ENCODE measurements at places on chromosomes 12 and 14.
A peak's percentile ranks its signal among the peaks of the same experiment; 100 is the strongest.

GRCh38 chr12:62873826-62874448 is 61.0 kb downstream of the PPM1H start:
- DNase-seq = no peak

DNA sequence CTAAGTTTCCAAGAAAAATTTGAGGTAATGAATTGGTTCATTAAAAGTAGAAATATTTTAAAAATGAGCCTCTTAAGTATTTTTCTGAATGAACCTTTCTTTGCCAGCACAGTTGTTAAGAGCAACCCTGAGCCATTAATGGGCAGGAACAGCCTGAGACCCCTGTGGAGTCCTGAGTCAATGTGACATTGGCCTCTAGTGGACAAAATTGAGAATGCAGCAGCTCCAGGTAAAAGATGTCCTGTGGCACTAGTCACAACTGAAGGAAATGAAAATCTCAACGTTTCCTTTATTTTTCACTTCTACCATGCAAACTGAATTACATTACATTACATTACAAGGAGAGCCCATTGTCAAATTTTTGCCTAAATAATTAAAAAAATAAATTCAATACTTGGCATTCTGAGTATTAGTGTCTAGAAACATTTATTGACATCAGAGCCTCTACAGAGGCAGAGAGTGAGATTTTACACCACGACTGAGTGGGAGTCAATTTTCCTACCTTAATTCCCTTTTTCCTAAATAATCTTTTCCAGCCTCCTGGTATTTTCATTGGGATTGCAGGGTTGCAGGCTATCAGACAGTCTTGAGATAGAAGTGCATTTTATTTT is 135.7 kb downstream of the PPM1H start:
- DNase-seq = peak; percentile 70

GRCh38 chr12:12486661-12487240 is 75.9 kb downstream of the DUSP16 start:
- no peak for DNase-seq

GRCh38 chr12:68977909-68978610 is 45.1 kb upstream of the CPM start:
- DNase-seq = no peak

- no peak for DNase-seq
Measured at GRCh38 chr12:64387197-64387816, 3.3 kb downstream of the C12orf56 start.

GRCh38 chr12:47802312-47802711 is 17.4 kb downstream of the HDAC7 start:
- no peak for DNase-seq

- no peak for DNase-seq
Measured at GRCh38 chr12:77938301-77938700, 107.6 kb downstream of the NAV3 start.

DNA sequence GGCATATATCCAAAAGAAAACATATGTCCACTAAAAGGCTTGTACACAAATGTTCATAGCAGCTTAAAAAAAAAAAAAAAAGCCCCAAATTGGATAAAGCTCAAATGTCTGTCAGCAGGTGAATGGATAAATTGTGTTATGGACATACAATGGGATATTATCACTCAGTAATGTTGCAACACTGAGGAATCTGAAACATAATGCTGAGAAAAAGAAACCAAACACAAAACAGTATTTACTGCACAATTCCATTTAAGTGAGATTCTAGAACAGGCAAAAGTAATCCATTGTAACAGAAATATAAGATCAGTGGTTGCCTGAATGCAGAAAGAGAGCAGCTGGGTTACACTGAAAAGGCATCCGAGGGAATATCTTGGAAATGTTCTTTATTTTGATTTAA is 117.9 kb downstream of the SLC15A5 start:
- no peak for DNase-seq

DNA sequence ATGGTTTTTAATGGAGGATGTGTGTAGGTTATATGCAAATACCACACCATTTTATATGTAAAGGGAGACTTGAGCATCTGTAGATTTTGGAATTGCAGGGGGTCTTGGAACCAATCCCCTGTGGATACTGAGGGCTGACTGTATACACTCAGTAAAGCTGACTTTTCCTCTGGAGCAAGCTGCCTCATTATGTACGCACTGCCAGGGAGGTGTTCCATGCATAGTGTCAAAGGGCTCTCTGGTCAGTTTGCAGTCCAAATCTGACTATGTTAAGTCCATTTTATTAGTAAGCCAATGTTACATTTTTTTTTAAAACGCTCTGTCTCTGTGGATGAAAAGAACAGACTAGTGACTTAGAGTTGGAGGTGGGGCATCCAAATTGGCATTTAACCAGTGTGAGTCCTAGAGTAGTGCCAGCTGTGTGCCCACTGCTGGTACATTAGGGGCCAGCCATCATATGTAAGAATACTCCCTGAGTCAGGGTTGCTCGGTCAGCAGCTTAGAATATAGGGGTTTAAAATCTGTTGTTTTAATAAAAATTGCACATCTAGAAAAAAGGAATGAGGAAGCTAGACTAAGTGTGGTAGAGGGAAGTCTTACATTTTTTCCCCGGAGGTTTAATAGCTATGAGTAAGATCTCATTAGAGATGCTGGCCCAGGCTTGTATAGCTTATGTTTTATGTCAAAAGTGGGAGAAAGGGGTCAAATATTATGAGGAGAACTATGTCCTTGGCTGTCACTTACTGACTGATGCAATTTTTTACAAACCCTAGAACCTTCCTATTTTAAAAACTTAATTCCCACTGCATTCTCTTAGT is 87.0 kb downstream of the TESC start:
- peak; percentile 5 for DNase-seq

- peak; percentile 52 for DNase-seq
Measured at GRCh38 chr12:9808504-9808903, 18.8 kb upstream of the KLRF1 start.

GRCh38 chr12:10722502-10722904 is 620 bp downstream of the YBX3 start:
- DNase-seq = peak; percentile 72

DNA sequence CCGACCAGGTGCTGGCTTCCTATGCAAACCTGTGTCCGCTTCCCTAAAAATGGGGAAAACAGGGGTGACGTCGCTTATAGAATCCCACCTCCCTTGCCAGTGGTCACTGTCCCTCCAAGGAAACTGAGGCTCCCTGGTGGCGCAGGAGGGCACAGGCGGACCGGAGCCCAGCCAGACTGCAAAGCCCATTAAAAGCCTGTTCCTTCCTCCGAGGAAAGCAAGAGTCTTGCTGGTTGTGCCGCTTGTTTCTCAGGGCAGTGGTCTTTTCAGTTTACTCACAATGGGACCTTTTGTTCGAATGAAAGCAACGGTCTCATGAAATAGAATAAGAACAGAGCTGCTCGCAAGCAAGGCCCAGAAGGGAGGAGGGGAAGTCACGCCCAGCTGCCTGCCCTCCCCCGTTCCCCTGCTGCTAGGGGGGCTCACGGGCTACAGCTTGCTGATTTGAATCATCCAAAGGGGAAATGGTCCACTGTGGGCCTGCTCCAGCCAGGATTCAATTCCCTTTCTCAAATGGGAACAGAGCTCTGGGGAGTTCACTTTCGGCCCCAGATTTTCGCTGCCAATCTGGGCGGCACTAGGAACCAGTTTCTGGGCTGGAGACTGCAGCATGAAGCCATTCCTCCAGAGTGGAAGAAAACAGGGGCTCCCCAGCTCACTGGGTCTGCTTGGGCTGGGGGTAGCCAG is 4.6 kb upstream of the SELPLG start:
- DNase-seq = peak; percentile 90

GRCh38 chr12:123151457-123152454 is 866 bp upstream of the PITPNM2 start:
- DNase-seq = no peak

GRCh38 chr14:90034156-90034555 is 27.6 kb upstream of the KCNK13 start:
- DNase-seq = no peak

DNA sequence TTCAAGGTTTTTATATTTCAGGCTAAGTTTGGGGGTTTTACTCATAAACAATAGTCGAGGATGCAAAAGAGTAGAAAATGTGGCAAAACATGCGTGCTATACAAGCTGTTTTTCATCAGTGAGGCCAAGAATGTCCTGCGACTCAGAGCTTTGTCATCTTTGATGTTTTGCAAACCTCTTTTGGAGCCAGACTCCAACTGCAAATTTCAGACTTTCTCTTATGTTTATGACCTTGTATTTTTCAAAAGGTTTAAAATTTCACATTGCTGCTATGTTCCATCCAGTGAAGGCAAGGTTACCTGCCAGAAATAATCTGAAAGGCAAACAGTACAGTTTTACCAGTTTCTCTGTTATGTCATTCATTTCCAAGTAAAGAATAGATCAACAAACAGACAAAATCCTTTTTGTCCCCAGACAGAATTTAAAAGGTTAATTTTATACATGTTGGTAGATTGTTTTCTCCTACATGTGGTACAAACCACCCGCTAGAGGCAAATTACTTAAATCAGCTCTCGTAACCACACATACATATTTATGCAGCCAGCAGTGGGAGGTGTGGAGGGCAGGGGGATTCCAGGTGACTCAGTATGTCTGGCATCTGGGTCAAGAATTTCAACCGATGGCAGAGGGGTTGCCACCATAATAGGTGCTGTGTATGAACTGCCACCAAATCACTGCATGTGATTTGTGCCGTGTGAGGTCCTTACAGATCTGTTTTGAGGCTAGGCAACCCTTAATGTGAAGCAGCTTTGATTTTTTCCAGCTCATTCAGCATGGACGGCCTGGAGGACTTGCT is 119.8 kb upstream of the CPM start:
- DNase-seq = peak; percentile 40

GRCh38 chr14:98233656-98234055 is 1038.3 kb downstream of the BCL11B start:
- DNase-seq = no peak

- DNase-seq = peak; percentile 83
Measured at GRCh38 chr12:116053479-116054200, 223.9 kb downstream of the MED13L start.

DNA sequence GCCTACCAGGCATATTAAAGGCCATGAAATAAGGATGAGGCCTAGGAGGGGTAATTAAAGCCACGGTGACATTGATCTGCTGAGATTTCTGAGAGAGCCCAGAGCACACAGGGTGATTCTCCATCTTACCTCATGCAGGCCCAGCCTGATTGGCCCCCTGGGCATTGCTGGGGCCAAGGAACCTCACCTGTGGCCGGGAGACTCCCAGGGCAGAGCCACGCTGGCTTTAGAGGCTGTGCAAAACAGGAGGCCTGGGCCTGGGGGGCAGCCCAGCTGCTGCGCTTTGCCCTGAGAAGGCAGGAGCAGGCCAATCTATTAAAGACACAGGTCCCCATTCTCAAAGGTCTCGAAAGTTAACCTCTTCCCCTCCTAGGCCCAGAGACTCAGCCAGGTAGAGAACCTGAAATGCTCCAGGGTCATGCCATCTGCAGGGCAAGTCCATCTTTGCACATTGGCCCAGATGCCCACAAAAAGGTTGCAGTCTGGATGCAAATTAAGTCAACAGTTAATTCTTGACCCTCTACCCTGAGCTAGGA is 1099.7 kb downstream of the BCL11B start:
- no peak for DNase-seq

DNA sequence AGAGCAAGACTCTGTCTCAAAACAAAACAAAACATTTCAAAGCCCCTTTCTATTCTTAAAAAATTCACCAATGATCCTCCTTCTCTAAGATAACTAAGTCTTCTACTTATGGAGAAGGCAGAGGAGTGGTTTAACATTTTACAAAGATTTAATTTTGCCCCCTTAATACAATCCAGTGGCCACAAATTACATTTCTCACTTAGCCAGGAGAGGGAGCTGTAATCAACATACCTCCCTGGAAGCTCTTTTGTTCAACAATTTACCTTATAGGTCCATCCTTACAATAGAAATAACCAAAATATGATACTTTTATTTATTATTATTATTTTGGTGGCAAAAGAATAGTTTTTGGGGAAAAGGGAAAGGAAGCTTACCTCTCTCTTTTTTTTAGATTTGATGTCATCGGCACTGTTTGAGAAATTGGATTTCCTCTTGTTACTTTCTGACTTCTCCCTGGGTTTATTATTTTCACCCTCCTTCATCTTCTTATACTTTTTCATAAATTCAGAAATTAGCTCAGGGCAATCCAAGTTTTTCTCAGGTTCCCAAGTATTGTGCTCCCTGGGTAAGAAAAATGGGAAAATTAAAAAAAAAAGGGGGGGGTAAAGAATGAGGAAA is 28.1 kb downstream of the CBX5 start:
- DNase-seq = peak; percentile 63
